ENCODE measurements at places on chromosomes 16 and 17.

DNA sequence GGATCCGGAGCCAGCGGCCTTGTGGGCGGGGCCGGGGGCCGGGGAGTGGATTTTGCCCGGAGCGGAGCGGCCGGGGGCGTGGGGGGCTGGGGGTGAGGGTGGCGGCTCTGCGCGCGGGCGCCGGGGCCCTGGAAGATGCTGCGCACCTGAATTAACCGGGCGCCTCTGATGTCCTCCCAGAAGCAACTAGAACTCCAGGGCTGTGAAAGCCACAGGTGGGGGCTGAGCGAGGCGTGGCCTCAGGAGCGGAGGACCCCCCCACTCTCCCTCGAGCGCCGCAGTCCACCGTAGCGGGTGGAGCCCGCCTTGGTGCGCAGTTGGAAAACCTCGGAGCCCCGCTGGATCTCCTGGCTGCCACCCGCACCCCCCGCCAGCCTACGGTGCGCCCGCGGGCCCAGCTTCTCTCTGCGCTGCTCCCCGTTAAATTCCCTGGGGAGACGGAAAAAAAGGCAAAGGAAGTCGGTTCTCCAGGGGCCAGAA is 549 bp downstream of the SLC26A11 start:
- no peak for DNase-seq

- no peak for DNase-seq
Measured at GRCh38 chr16:9775998-9776397, 406.2 kb downstream of the GRIN2A start.

DNA sequence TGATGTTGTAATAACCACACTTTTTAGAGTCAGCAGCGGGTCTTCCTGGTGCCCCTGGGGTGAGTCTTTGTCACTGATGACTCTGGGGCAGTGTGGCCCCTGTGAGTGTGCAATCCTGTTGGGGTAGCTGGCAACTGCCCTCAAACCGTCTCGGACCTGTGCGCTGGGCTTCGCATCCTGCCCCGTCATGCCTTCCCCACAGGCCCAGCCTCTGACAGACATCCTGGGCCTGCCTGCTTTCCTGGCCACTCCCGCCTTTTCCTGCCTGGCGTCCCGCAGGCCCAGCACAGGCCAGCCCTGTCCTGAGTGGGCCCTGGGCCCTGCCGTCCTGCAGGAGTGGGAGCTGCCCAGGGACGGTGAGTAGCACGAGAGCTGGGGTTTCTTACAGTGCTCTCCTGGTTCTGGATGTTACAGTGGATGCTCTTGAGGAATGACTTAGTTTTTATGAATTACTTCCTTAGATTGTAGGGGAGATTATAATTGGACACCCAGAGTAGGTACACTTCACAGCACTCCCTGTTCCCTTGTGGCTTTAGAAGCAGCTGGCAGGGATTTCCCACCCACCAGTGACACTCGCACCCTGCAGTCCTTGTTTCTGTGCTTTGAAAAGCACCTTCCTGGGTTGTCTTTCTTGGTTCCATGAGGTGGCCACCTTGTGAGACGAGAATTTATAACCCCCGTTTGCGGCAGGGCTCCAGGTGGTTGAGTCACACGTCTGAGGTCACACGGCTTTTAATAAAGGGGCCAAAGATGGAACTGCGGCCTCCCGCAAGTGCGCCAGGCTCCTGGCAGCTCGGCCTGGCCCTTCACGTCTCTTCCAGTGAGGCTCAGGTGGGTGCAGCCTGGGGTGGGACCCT is 50.0 kb upstream of the CAPN15 start:
- DNase-seq = no peak

DNA sequence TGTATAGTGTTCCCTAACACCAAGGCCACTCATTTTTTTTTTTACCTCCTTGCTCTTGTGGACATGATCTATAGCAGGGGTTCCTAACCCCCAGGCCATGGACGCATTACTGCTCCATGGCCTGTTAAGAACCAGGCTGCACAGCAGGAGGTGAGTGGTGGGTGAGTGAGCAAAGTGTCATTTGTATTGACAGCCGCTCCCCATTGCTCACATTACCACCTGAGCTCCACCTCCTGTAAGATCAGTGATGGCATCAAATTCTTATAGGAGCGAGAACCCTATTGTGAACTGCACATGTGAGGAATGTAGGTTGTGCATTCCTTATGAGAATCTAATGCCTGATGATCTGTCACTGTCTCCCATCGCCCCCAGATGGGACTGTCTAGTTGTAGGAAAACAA is 342.0 kb downstream of the SOX9 start:
- peak; percentile 14 for DNase-seq

GRCh38 chr17:80463784-80464400 is 12.5 kb downstream of the NPTX1 start:
- DNase-seq = no peak

GRCh38 chr17:80116276-80116920 is 15.0 kb downstream of the GAA start:
- no peak for DNase-seq

- DNase-seq = no peak
Measured at GRCh38 chr17:76442341-76443338, 10.3 kb downstream of the UBE2O start.

- no peak for DNase-seq
Measured at GRCh38 chr17:66950886-66951604, 13.5 kb upstream of the CACNG4 start.

DNA sequence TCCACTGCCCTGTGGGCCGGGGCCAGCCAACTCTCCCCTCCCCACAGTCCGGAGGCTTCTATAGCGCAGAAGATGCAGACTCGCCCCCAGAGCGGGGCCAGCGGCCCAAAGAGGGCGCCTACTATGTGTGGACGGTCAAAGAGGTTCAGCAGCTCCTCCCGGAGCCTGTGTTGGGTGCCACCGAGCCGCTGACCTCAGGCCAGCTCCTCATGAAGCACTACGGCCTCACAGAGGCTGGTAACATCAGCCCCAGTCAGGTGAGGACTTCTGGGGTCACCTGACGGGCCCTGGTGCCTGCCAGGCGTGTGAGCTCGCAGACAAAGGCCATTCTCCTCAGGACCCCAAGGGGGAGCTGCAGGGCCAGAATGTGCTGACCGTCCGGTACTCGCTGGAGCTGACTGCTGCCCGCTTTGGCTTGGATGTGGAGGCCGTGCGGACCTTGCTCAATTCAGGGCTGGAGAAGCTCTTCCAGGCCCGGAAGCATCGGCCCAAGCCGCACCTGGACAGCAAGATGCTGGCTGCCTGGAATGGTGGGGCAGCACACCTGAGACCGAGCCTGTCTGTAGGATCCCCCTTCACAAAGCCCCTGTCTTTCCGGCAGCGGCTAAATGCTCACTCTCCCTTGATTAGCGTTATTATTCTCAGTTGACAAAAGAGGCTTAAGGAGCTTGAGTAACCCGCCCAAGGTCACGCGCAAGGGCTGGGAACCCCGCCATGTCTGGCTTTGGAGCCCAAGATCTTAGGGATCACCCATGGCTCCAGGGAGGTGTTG is 3.9 kb downstream of the SPATA20 start:
- peak; percentile 87 for DNase-seq

- no peak for DNase-seq
Measured at GRCh38 chr17:12842936-12843335, 53.6 kb downstream of the ARHGAP44 start.

DNA sequence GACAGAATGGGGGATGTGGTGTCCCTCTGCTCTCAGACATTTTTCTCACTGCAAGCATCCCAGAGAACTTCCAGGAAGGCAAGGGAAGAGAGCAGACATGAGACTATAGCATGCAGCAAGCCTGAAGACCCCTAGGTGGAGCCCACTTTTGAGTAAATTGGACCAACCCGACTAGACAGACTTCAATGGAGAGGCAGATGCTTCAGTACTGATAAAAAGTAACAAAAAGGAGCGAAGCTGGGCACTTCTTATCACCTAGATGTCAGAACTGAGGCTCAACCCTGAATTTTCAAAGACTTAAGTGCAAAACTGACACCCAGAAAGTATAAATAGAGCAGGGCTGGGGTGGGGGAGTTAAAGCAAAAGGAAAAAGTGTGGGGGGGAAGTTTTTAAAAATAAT is 130.8 kb downstream of the PMP22 start:
- no peak for DNase-seq

- DNase-seq = no peak
Measured at GRCh38 chr16:27786221-27786922, 236.4 kb downstream of the KATNIP start.

- peak; percentile 66 for DNase-seq
Measured at GRCh38 chr17:80101946-80102663, 724 bp downstream of the GAA start.

- DNase-seq = peak; percentile 46
Measured at GRCh38 chr17:8693328-8693727, 51.3 kb downstream of the CCDC42 start.

DNA sequence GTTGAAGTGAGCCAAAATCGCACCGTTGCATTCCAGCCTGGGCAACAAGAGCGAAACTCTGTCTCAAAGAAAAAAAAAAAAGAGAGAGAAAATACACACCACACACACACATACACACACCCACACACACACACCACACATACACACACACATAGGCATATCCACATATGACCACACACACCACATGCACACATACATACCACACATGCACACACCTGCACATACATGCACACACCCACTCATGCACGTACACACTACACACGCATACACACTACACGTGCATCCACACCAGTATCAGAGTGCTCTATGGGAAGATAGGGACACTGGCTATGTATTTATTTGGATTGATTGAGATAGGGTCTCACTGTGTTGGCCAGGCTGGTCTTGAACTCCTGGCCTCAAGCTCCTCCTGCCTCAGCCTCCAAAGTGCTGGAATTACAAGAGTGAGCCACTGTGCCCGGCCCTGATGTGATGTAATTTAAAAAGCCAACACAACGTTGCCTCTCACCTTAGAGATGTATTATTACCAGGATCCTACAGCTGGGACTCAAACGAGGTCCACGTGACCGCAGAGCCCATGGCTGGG is 17.8 kb upstream of the GINS2 start:
- no peak for DNase-seq

DNA sequence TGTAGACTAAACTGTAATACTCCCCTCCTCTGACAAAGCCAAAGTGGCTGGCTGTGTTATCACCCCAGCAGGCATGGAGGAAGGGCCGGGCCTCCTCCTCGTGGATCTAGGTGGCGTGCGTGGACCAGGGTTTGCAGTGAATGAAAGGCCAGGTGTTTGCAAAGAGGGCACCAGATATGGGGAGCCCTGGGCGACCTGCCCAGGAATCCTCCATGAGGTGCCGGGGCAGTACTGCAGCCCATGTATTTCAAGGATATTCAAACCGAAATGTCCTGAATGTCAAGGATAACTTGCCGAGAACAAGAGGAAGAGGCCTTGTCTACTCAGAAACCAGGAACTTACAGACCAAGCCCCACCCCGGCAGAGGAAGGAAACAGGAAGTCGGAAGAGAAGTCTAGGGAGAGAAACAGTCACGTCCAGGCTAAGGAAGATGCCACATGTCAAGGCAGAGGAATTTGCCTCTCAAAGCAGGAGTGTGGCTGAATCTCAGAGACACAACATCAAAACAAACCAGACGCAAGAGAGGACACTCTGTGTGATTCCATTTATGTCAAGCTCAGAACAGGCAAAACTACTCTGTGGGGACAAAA is 13.7 kb upstream of the OSGIN1 start:
- DNase-seq = no peak

DNA sequence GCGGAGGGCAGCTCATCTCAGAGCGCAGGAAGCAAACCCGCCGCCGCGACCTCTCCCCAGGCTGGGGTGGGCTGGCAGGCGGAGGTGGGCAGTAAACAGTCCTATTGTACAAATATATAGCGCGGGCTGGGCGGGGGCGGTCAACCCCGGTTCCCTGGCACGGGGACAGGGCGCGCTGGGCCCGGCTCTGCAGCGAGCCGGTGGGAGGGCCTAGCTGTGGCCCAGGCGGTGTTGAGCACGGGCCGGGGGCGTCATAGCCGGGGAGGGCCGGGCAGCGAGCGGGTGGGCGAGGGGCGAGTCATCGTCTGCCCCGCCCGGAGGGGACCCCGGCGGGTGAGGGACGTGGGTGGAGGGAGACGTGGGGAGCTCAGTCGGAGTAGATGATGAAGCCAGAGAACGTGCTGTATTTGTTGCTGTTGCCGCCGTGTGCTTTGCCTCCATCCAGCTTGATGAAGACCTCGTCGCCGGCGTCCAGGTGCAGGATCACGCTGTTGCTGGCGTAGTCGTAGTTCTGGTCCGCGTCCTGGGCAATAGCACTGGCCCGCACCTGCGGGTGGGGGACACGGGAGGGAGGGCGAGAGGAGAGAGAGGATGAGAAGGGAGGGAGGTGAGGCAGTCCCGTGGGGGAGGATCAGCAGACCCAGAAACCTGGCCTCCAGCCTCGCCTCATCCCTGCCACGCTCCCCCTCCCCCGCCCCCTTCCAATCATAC is 8.1 kb downstream of the C1QL1 start:
- peak; percentile 65 for DNase-seq

GRCh38 chr17:81916234-81917001 is 1.6 kb downstream of the SIRT7 start:
- DNase-seq = no peak

DNA sequence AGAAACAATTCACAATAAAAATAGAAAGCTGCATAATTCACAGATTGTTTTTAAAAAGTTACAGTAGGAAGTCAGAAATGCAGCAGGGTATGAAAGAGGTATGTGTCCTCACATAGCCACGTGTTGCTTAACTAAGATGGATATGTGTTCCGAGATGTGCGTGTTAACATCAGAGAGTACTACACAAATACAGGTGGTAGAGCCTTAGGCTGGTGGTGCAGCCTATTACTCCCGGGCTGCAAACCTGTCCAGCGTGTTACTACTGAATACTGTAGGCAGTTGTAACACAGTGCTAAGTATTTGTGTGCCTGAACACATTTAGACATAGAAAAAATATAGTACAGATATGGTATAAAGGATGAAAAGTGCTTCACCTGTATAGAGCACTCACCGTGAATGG is 46.4 kb downstream of the USP10 start:
- DNase-seq = no peak

GRCh38 chr16:83967838-83968305 is at the start of gene NECAB2:
Gene NECAB2, plus strand, starts transcription at chr16:83968244. Its CDS starts 405 bp downstream, at chr16:83968649.
- DNase-seq = no peak

DNA sequence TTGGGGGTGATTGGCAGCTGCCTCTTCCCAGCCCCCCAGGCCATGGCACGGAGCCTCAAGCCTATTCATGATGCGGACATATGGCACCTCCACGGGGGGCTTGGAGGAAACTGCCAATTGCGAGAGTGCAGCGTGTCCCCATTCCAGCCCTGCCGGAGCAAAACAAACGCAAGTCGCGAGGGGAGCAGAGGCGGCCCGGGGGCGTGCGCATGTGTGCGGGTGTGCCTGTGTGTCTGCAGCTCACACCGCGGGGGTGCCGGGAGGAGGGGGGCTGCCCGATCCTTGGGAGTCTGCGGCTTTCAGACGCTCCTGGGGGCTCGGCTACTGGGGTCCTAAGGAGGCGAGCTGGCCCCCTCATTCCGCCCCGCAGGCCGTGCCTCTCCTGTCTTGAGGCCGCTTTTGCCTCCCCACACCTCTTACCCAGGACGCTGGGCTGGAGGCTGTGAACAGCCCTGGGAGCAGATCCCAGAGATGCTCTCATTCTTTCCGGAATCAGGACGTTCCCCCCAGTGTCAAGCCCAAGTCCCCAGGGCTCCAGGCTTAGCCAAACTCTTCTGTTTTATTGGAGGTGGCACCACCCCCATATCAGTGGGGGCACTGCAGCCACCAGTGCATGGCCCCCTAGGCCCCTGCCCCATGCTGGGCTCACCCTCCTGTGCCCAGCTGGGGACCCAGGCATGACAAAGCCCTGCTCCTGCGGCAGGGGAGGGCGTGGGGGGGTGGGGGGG is 29.1 kb downstream of the ENDOV start:
- DNase-seq = no peak
